Adrenal gland (tissue), 19 donors: ENCODE measurements at places on chromosomes 12 and 14.

DNA sequence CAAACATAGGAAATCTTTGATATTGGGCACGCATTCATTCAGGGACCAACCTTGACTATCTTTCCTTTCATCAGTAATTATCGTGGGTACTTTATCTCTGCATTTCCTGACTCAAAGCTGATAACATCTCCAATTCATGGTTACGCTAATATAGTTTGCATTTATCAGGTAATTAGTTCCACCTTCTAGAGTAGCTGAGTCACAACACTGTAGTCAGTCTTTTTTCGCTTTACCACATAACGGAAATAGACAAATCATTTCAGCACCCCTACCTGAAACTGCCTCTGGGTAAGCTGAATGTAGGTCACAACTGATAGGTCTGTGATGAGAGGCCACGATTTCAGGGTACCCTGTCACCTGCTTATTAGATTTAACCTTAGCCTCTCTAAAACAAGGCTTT lies 36.7 kb upstream of the IL22 start:
- no peak for DNase-seq

DNA sequence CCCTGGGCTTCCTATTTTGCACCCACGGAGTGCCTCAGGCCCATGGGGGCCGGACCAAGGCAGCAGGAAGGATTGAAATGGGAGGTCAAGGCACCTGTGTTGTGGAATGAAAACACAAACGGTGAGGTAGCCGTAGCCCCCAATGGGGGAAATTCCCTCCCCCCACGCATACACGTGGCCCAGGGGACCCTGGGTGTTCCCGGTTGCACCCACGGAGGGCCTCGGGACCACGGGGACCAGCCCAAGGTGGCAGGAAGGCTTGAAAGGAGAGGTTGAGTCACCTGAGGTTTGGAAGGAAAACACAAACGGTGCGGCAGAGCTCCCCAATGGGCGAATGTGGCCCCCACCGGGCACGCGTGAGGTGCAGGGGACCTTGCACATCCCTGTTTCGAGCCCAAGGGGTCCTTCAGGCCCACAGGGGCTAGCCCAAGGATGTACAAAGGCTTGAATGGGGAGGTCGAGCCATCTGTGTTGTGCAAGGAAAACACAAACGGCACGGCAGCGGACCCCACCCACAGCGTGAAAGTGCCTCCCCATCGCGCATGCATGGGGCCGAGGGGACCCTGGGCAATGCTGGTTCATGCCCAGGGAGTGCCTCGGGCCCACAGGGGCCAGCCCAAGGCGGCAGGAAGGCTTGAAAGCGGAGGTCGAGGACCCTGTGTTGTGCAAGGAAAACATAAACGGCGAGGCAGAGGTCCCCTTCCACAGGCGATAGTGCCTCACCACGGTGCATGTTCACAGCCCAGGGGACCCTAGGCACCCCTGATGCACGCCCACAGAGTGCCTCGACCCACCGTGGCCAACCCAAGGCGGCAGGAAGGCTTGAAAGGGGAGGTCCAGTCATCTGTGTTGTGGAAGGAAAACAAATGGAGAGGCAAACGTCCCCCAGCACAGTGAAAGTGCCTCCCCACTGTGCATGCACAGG lies 376.7 kb downstream of the ALG10 start:
- DNase-seq = no peak

DNA sequence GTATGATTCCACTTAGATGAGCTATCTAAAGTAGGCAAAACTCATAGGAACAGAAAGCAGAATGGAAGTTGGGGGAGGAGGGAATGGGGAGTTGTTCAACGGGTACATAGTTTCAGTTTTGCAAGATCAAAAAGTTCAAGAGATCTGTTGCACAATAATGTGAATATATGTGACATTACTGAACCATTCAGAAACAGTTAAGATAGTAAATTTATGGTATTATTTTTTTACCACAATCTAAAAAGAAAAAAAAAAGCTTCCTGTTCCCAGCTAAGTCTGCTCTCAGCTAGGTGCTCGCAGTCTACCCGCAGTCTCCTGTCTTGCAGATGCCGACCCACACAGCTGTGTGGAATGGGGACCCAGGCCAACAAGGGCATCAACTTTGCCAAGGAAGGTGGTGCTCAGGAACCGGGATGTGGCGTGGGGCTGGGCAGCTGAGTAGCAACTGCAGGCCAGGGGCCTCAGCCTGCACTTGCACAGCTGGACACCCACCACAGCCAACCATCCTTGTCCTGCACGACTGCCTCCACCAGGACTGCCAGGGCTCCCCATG lies 15.3 kb upstream of the ANO6 start:
- no peak for DNase-seq

- no peak for DNase-seq
Measured at GRCh38 chr12:88958153-88958552, 377.9 kb upstream of the KITLG start.
